Right cardiac atrium (tissue), 5 donors: ENCODE measurements at places on chromosomes 2 and 18. TPM values are rescaled to one million over a fixed set of nuclear protein-coding genes. Genes with fewer than 3 reads are reported as not detected.

The CCL20 gene
- total RNA-seq = not detected

The ITPRIPL1 gene
- 0.82 TPM for total RNA-seq

The FLACC1 gene
- total RNA-seq = 8.7 TPM

GRCh38 chr2:191115391-191115790 is 35.4 kb downstream of the STAT4 start:
- DNase-seq = no peak

DNA sequence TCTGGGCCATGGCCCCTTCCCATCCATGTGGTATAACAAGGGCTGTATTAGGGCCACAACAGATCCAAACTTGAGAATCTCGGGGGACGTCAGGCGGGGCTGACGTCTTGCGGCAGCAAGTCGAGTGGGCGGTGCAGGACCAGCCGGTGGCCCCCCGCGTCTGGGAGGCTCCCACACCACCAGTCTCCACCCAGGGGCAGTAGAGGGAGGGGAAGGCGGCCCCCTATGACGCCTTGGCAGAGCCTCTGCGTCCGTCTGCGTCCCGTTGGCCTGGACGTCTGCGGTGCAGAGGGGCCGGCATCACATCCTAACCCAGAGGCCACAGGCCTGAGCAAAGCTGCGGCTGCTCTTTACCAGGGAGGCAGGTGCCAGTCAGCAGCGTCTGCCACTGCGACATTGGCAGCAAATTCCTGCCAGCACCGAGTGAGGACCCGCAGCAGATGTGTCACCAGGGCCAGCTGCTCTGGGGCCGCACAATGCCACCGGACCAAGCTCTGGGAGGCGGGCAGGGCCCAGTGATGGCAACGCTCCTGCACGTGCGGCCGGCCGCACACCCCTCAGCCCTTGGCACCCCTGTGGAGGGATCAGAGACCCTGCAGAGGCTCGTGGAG is 73.8 kb downstream of the KCNG2 start:
- DNase-seq = no peak

DNA sequence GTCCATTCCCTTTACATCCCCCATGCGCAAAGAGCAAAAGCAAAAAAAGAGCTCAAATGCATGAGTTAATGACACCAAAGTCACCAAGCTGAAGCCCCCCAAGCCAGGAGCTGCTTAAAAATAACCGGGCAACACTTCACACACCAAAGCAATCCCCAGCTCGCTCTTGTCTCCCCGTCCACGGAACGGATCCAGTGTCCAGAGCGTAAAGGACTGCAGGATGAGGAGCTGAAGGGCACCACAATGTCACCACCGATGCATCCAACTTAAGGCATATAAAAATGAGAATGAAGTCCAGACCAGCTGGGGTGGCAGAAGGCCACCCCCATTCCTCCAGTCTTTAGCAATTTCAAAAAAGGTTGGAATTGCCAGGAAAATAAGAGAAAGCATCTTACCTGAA is 8.7 kb downstream of the SMAD7 start:
- no peak for DNase-seq

DNA sequence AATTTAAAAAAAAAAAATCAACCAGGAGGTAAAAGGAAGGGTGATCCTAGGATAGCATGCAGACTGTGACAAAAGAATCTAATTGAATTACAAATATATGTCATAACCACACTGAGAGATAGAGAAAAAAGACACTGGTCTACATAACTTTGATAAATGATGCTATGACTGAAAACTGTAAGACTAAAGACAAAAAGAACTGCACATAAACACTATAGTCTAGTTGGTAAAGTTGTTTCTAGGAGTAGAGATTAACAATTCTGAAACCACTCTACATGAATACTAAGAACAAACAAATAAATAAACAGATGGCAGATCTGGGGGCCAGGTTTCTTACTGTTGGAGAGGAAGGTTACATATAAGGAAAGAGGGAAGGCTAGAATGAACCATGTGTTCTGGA is 14.6 kb upstream of the CHAC2 start:
- DNase-seq = no peak

GRCh38 chr2:96533292-96534073 is 3.1 kb upstream of the ARID5A start:
- DNase-seq = peak; percentile 94

GRCh38 chr2:31012406-31012805 is 125.8 kb downstream of the GALNT14 start:
- no peak for DNase-seq

GRCh38 chr2:134218930-134219658 is 34.8 kb upstream of the MGAT5 start:
- no peak for DNase-seq

DNA sequence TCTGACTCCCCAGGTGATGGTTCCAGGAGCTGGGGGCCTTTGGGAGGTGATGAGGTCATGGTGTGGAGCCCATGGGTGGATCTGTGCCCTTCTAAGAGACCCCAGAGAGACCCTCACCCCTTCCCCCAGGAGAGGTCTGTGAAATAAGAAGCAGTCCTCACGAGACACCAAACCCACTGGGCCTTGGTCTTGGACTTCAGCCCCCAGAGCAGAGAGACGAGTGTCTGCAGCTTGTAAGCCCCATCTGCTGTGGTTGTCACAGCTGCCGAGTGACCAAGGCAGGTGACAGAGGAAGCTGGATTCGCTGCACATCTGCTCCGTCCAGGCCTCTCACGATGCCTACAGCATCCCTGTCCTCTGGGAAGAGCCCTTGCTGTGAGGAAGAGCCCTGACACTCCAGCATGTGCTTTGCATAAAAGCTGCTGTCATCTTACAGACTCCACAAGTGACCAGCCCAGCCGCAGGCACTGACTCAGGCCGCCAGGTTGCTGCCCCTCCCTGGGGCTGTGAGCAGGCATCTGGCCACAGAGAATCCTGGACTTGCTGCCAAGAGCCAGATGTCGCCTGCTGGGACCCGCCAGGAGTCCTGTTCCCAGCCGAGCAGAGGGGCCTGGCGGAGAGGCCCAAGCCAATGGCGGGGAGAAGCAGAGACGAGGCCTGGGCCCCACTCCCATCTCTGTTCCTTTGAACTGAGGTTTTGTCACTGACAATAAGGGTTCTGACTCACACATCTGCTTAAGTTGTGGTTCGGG is 150.8 kb downstream of the PXDN start:
- DNase-seq = peak; percentile 72

- DNase-seq = no peak
Measured at GRCh38 chr2:42856891-42857632, 64.7 kb upstream of the HAAO start.

DNA sequence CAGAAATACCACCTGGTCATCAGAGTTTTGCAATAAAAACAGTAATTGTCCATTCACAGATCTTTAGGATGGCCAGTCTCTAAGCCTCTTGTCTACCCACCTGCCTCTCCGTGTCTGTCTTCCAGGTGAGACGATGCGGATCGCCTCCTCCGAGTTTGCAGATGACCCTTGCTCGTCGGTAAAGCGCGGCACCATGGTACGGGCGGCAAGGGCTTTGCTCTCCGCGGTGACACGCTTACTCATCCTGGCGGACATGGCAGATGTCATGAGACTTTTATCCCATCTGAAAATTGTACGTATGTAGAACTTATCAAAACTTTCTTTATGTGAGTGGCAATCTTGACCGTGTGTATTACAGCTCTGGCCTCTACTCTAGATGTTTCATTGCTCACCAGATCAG is 345.0 kb downstream of the CTNNA2 start:
- peak; percentile 36 for DNase-seq

- no peak for DNase-seq
Measured at GRCh38 chr2:17093712-17094111, 424.5 kb downstream of the RAD51AP2 start.

DNA sequence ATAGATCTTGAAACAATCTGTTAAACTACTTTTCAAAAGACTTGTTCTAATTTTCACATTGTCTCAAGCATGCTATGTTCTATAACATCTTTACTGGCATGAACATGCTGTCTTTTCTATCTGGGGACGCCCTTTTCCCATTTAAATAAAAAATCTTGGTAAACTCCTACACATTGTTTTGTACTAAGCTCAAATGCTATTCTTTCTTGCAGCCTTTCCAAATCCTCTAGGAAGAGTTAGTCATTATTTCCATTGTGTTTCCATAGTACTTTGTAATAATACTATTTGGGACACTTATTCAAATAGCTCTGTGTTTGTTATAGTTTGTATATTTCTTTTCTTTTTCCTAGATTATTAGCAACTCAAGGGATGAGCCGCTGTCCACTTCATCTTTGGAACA is 828.6 kb upstream of the FSHR start:
- DNase-seq = no peak

GRCh38 chr2:175811971-175812370 is 190.1 kb downstream of the LNPK start:
- DNase-seq = no peak

- DNase-seq = no peak
Measured at GRCh38 chr2:113700186-113700841, 56.1 kb downstream of the SLC35F5 start.

DNA sequence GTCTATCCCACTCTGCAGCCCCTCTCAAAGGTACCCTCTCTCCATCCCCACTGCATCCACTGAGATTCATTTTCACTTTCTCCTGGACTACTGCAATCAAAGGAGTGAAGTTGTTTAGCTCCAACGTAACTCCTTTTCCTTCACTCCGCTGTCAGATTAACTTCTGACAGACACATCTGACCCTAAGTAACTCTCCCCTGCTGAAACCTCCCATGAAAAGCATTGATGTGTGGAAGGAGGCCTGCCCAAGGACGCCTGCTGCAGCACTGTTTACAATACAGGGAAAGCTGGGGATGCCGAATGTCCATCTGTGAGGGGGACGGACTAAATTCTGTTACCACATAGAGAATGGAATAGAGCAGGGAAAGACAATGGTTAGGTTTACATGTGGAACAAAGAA is 114.8 kb downstream of the TMEM163 start:
- no peak for DNase-seq

DNA sequence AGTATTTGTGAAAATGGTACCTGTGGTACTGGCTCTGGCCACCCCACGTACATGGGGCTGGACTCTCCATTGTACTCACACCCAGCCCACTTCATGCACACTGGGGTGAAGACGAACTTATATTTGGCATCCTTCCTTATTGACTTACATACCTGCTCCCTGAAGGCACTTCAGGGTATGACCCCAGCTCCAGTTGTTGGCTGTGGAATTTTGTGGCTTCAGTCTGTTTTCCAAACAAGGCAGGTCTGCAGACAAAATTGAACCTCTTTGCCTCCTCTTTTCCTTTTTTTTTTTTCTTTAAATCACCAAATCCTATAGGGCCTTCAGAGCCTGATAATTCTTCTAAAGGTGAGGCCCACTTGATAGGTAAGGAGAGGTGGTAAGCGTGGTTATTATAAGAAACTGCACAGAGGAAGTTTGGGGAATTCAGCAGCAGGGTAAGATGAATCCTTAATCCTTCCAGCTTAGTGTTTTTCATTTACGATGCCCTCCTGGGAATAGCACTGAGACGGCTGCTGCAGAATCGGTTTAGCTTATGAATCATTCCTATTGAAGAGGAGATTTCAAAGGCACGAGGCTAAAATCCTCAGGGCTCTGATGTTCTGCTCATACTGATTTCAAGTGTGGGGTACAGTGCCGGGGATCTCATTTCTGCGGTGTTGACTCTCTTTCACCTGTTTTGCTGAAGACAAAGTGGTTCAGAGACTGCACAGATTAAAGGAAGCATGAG is 55.2 kb downstream of the KIF5C start:
- no peak for DNase-seq

DNA sequence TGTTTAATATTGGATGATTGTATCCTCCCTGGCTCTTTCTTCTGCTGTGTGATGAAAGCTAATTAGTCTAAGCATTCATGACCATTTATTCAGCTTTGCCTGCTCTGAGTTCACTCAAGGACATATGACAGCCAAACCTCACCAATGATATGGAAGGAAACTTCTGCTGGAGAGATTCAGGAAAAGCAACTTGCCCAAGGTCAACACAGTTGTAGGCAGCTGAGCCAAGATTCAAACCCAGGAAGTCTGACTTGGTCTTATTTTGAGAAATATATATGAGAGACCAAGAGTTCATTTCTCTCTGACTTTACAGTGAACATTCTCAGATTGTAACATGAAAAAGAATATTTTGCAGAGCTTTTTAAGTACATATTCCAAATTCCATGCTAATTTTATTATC is 1588.5 kb upstream of the PIK3C3 start:
- no peak for DNase-seq
